Activated T-cell treated with anti-CD3 and anti-CD28 coated beads for 4 hours (primary cell): ENCODE measurements at places on chromosomes 12 and 14.

DNA sequence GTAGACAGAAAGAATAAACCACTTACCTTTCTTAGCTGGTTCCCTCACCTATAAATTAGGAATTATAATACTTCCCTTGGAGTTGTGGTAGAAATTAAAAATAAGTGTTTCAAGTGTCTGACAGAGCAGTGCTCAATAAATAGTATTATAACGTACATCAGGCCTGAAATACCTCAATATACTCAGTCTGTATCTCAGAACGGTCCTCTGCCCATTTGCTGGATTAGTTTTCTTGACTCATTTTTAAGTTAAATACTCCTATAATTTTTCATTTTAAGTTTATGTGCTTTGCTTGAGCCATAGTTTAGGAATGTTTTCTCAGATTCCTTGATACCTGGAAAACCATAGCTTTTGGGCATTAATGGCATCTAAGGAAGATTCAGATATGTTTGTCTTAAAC, 22.4 kb downstream of the ARHGAP5 start:
- no peak for DNase-seq

DNA sequence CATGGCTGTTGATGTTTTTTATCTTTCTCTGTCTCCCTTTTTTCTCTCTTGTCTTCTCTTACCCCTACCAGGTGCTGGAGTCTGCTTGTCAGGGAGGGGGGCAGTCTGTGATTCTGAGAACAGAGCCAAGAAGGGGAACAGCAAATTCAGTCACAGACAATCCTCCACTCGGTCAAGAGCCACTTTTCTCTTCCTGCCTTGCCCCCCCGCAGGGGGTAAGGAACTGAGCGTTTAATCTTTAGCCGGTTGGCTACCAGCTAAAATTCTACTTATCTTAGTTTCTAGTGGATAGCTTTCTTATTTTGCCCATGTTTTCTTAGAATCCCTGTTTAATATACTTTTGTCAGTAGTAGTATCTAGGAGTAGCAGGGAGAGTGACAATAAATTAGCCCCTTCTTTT, 1.9 kb downstream of the RIMKLB start:
- DNase-seq: no peak

DNA sequence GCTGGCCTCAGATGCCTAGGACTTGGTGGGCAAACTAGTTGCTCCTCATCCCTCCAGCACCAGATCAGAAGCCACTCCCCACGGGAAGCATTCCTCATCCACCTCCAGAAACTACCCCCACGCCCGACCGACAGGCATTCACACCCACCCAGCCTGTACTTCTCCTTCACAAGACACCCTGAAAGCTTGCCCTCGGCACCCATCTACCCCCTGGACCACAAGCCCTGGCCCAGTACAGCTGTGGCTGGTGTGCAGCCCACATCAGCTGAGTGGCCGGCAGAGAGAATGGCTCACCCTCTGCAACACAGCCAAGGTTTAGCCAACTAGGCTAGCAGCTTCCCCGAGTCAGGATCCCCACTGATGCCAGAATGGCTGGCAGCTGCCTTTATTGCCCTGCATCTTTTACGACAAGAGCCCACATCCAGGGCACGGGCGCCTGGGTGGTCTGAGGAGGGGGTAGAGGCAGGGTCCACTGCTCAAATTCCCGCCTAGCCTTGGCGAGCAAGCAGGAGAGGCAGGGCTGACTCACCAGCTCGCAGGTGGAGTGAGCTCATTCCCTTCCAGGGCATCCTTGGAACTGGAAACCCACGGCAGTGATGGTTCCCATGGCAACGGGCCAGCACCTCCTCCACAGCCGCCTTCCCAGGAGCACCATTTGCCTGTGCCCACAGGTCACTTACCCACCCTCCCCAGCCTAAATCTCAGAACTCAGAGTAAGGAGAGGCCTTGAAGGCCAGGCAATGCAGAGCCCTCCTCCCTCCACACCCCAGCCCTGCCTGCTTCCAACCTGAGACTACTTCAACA, 17.1 kb downstream of the ACTN1 start:
- no peak for DNase-seq

DNA sequence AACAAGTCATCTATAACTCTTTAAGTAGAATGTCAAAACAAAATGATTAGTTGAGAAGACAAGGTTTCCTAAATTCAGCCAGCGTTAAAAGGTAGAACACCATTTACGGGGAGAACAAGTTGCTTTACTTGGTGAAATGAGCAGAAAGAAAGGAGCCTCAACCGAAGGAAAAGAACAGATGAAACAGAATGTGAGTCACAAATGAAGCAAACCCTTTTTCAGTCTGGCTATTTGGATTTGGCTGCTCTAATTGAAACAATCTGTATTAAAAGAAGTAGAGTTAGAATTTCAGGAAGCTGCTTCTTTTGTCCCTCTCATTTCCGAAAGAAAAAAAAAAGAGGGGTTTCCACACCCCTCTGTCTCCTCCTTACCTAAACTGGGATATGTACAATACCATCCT, 34.6 kb downstream of the CEP128 start:
- DNase-seq: no peak

- no peak for DNase-seq
These were observed 318.0 kb downstream of the BCAT1 start for GRCh38 chr12:24630856-24631255.

GRCh38 chr12:2891240-2892053, 756 bp downstream of the TULP3 start:
- no peak for DNase-seq

DNA sequence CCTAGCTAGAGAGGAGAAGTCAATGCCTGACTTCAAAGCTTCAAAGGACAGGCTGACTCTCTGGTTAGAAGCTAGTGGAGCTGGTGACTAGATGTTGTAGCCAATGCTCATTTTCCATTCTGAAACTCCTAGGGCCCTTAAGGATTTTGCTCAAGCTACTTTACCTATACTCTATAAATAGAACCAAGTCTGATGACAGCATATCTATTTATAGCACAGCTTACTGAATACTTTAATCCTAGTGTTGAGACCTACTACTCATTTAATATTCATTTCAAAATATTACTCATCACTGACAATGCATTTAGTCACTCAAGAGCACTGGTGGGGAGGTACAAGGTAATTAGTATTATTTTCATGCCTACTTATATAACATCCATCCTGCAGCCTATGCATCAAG, 137.2 kb upstream of the PELI2 start:
- no peak for DNase-seq

- no peak for DNase-seq
These were observed 14.7 kb downstream of the RASAL1 start for GRCh38 chr12:113120670-113121370.
